Progenitor cell of endocrine pancreas (in vitro differentiated cells): ENCODE measurements at places on chromosomes 11 and 22.

DNA sequence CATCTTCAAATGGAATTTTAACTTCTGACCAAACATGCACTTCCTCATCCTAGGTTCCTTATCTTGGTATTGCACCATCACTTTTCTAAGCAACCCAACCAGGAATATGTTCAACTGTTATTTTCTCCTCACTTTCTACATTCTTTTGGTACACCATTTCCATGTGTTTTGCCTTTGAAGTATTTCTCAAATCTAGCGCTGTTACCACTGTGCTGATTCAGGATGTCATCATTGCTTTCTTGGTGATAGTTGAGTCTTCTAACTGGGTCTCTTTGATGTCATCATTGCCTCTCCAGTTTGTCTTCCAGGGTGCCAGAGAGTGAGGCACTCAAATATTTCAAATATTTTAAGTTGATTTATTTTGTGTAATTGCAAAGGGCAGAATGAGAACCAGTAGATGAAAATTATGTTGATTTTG is 47.5 kb downstream of the HORMAD2 start:
- DNase-seq = no peak
- H3K27ac ChIP-seq = no peak overlapping the region
- no peaks in the 10 kb centered on the region for H3K27me3 ChIP-seq
- no peak overlapping the region for H3K4me3 ChIP-seq
- H3K36me3 ChIP-seq = no peaks in the 10 kb centered on the region

DNA sequence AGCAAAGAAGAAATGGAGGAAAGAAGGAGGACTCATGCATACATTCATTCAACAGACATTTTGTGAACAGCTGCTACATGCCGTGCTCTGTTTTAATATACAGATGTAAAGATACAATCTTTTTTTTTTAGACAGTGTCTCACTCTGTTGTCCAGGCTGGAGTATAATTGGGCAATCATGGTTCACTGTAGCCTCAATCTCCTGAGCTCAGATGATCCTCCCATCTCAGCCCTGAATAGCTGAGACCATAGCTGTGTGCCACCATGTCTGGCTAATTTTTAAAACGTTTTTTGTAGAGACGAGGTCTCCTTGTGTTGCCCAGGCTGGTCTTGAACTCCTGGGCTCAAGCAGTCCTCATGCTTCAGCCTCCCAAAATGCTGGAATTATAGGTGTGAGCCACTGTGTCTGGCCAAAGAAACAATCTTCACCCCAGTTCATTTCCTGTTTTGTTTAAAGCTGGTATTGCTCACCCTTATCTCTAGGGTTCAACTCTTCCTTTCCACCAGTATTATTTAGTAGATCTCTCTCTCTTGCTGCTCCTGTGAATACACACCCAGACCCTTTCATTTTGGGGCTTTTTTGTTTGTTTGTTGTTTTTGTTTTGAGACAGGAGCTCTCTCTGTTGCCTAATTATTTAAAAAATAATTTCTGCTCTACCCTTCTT is 69.8 kb downstream of the RNF169 start:
- H3K36me3 ChIP-seq = peaks cover 41% of the 10 kb centered on the region
- H3K4me1 ChIP-seq = peaks cover 12% of the 10 kb centered on the region
- no peaks in the 10 kb centered on the region for H3K27me3 ChIP-seq
- H3K27ac ChIP-seq = no peak overlapping the region
- DNase-seq = no peak

DNA sequence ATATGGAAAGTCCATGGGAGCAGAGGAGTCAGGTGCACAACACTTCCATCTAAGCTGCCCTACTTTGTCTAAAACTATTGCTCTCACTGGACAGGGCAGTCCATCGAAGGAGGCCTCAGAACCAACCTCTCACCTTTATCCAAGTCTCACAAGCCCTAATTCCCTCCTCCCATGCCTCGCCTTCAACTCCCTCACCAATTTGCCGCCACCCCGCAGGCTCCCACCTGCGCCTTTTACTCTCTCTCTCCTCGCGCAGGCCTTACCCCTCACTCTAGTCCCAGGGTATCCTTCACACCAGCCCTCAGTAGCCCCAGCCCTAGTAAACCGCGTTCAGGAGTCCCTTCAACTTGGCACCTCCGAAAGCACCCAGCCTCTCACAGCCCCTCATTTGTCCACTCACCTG is 451 bp downstream of the FHIP1B start:
- H3K36me3 ChIP-seq = no peaks in the 10 kb centered on the region
- DNase-seq = no peak
- H3K27ac ChIP-seq = peak overlapping the region; percentile 99
- peak overlapping the region; percentile 98 for H3K4me3 ChIP-seq
- H3K27me3 ChIP-seq = no peaks in the 10 kb centered on the region
- peaks cover 12% of the 10 kb centered on the region for H3K4me1 ChIP-seq

DNA sequence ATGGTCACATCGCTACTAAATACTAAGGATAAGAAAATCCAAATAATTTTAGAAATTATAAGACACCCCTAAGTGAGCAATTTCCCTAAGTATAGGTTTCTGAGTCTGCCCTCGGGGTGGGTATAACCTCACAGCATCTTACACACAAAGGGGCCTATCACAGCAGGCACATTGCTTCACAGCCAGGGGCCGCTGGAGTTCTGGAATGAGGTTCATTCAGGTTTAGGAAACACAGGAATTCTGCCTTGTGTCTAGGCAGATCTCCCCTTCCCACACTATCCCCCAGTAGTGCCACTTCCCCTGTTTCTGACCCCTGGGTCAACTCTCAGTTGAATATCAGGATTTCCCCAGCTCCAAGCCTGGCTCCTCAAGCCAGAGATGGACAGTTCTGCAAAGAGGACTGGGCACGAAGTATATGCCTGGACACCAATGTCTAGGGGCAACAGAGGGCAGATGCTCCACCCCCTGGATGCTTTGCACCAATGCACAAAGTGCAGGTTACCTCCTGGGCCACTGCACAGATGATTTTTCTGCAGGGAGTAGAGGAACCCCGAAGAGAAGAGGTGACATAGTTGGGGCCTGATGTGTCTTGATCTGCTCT is 11.4 kb downstream of the TUBA8 start:
- peaks cover 3% of the 10 kb centered on the region for H3K36me3 ChIP-seq
- H3K27ac ChIP-seq = no peak overlapping the region
- no peak for DNase-seq
- no peak overlapping the region for H3K4me3 ChIP-seq

- no peak overlapping the region for H3K4me3 ChIP-seq
- H3K27me3 ChIP-seq = no peaks in the 10 kb centered on the region
- no peak for DNase-seq
- no peaks in the 10 kb centered on the region for H3K4me1 ChIP-seq
- H3K27ac ChIP-seq = no peak overlapping the region
Observed at GRCh38 chr11:96366024-96366423, 23.0 kb upstream of the MAML2 start.
